Activated CD4-positive, alpha-beta T cell treated with anti-CD3 and anti-CD28 coated beads for 24 hours (primary cell): ENCODE measurements at places on chromosomes 11 and 22.

DNA sequence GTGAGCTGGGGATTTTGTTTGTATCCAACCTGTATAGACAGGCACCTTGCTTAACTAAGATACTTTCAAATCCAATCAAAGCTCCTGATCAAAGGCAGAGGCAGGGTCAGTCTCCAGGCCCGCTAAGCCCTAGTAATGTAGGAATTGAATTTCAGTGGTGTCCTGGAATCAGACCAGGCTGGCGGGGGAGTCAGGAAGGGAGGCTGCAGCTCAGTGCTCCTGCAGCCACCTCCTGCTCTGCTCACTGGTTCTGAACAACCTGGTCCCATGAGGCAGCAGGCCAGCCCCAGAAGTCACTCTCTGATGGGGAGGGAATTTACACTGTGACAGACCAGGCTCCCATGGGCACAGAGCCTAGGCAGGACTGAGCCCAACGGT is 38.5 kb upstream of the GALNT18 start:
- DNase-seq = no peak

DNA sequence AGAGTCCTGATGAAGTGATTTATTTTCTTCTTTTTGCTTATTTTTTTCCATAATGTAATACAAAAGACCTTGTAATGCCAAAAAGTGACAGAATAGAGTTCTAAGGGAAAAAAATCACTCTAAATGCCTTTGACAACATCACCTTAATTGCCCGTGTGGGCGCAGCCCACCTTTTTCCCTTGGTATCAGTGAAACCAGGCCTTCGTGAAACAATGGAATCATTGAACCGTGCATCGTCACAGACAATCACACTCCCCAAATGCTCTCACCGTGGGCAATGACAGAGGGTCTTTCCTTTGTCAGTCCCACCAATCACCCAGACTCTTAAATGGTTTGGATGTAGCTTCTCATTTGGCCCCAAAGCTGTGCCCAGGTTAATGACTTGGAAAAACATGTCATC is 9.6 kb upstream of the SLC6A5 start:
- DNase-seq = no peak

DNA sequence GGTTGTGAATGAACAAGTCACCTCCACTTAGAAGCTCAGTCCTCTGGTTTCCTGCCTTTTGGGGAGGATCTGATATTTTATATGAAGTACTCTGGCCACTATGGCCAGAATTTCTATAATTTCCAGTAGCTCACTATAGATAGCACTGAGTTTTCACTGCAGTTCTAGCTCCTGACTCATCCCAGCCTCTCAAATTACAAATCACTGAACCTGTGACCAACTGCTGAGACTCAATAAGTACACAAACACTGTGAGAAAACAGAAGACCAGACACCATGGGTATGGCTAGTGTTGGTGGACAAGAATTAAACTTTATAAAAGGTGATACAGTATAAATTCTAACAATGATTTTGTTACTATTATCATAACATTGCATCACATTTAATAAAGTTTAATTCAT is 47.1 kb upstream of the UCP3 start:
- no peak for DNase-seq

GRCh38 chr11:102118937-102119336 is 8.7 kb downstream of the YAP1 start:
- no peak for DNase-seq

- no peak for DNase-seq
Measured at GRCh38 chr11:125402435-125402834, 93.6 kb downstream of the FEZ1 start.

DNA sequence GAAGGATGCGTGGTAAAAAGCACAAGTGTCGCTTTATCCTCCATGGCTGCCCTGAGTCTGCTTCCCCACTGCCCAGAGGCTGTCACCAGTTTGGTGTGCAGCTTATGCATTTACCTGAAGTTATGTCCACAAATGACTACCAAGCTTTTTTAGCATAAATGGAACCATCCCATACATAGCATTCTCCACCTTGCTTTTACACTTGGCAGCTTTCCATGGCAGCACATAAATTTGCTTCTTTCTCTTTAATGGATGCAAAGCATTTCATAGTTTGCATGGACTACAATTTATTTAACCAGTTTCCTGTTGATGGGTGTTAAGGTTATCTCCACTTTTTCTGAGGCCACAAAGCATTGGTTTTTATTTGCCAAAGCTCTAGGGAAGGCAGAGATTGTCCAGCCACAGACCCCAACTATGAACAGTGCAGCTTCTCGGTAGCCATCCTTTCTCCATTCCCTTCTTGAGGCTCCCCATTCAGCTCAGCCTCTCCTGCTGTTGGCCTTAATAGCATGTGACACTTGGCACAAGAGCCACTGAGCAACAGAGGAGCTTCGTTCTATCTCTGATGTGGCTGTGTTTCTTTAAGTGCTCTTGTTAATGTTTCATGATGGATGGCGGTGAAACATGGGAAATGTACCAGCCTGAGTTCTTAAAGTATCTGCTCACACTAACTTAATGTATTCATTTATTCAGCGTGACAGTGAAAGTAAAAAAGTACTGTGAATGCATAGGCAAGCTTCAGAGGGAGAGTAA is 59.8 kb upstream of the NAV2 start:
- DNase-seq = no peak

DNA sequence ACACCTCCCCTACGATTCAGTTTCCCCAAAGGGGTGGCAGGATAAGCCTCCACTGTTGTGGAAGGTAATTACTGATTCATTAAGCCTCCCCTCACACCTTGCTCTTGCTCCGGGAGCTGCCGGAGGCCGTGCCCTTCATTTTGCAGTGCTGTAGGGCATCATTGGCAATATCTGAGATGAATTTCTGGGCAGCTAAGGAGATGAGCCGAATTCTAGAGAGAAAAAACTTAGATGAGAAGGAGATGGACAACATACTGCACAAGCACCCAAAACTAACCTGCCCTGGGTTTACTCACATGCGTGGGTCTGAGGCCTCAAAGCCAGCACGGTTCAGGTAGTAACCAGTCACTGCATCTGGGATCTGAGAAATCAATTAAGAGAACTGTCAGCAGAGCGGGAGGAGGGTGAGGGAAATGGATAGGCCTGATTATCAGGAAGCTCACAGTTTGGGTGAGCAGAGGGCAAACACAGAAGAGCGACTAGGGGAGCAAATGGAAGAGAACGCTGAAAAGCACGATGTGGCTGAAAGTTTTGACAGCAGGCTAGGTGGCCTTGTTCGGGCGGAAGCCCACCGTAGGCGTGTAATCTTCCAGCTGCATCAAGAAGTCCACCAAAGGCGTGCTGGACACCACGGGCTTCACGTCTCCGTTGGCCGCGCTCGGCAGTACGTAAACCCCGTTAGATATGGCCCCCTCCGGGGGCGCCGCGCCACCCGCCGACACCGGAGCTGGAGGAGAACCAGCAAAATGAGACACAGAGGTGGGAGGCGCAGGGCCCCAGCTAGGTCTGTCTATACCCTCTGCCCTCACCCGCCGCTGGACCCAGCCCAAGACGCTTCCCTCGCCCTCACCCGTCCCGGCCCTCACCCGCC is 689 bp downstream of the TAF10 start:
- DNase-seq = no peak

GRCh38 chr11:77172666-77172982 is 44.6 kb downstream of the MYO7A start:
- no peak for DNase-seq
